Foreskin fibroblast (primary cell): ENCODE measurements at places on chromosomes 7 and 10.
A peak's percentile ranks its signal among the peaks of the same experiment; 100 is the strongest.

GRCh38 chr7:44539669-44540506 is 1.2 kb downstream of the NPC1L1 start:
- no peak for DNase-seq

DNA sequence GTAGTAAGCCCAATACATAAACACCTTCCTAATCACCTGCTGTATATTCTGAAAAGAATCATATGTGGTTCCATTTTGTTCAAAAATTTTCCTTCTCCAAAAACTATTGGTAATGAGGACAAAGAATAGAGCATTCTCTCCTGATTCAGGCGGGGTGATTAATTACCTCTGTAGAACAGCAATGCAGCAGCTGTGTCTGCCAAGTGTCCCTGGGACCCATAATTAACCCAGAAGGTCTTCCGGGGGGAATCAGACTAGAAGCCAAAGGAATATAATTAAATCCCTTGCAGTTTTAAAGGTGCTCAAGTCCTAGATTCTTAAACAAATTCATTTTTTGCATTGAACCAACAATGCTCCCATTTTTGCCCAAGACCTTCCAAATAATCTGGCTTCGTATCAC is 60.3 kb upstream of the ABLIM1 start:
- DNase-seq, result no peak

- peak; percentile 77 for DNase-seq
These were observed 153.7 kb downstream of the FANK1 start for GRCh38 chr10:126049759-126050700.

- DNase-seq, result peak; percentile 16
These were observed 4.6 kb downstream of the STEAP2 start for GRCh38 chr7:90216080-90216674.

DNA sequence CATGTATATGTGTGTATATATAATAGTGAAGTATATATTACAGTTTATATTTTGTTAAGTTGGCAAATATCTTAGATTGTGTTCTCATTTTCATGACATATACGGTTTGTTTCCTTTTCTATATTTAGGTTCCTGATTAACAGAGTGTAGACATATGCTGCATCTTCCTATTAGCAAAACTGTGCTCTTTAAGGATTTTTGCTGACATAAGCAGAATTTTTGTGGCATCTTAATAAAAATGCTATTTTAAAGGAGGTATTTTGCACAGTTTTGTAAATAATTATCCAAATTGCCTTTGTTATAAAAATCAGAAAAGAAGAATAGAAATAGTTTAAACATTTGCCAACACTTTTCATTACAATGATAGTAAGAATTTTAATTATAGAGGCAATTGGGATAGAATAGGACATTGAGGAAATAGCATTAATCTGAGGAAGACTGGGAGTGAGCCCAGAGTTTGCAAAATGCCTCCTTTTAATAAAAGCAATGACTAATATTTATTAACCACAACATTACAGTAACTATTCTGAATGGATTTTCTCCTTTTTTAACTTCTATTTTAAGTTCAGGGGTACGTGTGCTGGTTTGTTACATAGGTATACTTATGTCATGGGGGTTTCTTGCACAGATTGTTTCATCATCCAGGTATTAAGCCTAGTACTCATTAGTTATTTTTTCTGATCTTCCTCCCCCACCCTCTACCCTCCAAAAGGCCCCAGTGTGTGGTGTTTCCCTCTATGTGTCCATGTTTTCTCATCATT is 38.2 kb downstream of the KCND2 start:
- DNase-seq, result no peak

DNA sequence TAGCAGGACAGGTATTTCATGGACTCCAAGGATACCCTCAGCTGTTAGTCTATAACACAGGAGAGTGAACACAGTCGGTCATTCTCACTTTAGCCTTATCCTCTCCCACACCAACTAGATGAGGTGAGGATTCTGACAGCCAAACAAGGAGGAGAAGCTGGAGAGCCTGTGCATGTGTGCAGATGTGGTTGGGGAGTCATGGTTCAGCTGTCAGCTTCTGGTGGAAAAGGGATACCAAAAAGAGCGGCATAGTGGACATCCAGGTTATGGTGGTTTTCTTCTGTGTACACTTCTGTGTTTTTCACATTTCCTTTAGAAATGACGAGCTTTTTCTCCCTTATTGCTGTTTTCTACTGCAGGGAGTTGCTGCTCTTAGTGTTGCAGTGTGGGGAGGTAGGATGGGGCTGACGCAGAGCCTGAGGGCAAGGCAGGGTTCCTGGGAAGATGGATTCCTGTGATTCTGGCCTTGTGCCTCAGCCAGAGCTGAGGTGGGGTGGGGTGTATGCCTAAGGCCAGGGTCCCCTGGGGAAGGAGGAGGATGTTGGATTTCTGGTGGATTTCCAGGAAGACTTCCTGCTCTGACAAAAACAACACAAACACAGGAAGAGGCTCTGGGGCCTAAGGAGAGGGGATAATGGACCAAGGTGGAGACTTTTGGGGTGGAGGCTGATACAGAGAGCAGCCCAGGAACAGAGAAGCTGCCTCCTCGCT is 26.6 kb downstream of the PLAU start:
- DNase-seq, result no peak

- DNase-seq, result no peak
These were observed 13.2 kb downstream of the ERVW-1 start for GRCh38 chr7:92464515-92464914.

DNA sequence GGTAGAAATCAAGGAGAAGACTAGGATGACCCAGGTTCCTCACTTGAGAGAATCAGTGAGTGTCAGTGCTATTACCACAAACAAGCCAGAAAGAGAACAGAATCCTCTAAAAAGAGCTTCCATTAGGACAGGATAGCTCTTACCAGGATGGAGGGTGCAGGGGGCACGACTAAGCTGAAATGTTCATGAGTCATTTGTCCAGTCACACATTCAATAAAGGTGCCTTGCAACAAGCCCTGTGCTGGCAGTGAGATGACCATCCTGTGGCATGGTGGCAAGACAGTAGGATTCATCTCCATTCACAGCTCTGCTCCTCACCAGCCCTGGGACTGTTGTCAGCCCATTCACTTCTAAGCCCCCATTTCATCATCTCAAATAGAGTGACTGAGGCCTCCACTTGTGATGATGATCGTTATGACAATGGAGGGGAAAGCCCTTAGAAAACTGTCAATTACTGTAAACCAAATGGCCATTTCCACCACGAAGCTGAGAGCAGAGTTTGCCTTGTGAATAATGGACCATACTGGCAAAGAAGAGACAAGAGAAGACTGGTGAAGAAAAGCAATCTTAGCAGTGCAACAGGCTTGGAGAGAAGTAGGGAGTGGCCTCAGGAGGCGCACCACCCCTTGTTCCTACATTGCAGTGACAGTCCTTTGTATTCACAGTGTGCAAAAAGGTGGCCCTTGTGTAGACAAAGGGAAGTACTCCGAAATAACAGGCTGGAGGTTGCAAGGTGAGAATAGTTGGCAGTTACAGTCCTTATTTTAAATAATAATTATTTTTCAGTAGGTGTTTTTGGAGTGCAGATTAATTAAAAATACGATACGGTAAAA is 9.0 kb upstream of the WIPF3 start:
- DNase-seq, result no peak

GRCh38 chr10:68074775-68075549 is at the start of gene HERC4:
Gene HERC4 (minus strand): TSS chr10:68075283. CDS start chr10:68073108, 2,175 bp downstream.
- peak; percentile 93 for DNase-seq

- DNase-seq, result no peak
These were observed 81.1 kb upstream of the MBL2 start for GRCh38 chr10:52853704-52854103.

GRCh38 chr7:91717681-91718470 is 162.6 kb downstream of the MTERF1 start:
- peak; percentile 21 for DNase-seq

DNA sequence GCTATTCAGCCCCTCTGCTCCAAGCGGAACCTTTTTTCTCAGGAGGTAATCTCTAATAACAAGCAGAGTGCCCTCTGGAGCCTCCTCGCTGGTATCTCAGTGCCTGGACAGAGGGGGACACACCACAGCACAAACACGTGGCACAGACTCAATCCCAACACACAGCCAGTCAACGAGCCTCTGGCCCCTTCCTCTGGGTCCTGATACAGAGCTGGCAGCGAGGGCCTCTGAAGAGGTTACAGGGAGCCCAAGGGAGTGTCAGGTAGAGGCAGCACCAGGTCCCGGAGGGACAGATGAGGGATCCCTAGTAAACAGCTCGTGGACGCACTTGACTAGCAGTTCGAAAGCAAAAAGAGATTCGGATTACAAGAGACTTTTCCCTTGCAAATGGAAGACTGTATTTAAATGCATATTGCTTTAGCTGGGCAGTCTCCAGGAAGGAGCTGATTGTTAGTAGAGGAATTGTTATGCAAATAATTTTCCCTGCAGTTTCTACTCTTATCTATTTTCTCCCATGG is 14.1 kb downstream of the CXCL12 start:
- DNase-seq, result no peak

GRCh38 chr10:127698886-127699285 is 38.1 kb upstream of the FOXI2 start:
- DNase-seq, result no peak

GRCh38 chr7:25911738-25912607 is 240.0 kb upstream of the NFE2L3 start:
- no peak for DNase-seq

DNA sequence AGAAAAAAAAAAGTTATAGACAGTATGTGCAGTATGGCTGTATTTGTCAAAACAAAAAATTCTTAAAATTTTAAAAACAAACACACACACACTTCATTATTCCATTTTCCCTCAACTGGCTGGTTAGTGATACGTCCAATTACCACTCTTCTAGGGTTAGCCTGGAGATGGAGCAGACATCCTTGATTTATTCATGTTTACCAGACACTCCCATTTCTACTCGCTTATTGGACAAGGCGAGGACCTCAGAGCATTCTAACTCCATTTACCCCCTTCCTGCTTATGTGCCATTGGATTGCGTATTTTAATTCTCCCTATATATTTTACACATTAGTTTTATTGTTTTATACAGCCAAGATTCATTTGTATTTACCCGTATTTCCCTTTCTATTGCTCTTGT is 8.5 kb upstream of the CDH23 start:
- no peak for DNase-seq

GRCh38 chr10:88270871-88271713 is 312.0 kb downstream of the RNLS start:
- DNase-seq, result peak; percentile 79

DNA sequence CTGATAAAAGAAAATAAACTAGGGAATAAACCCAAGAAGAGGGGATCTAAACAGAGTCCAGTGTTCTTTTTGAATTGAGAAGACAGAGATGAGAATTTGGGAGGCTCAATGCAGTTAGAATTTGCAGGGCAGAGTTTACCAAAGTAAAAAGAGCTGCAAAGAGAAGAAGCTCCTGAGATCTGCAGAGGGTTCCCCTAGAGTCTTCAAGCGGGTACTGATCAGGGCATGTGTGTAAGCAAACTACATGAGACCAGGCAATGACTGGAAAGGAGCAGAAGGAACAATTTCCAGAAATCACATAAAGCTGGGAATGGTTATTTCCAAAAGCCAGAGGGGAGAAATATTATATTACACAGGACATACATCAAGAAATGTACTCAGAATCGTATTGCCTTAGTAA is 58.1 kb upstream of the TES start:
- DNase-seq, result no peak

GRCh38 chr7:88337572-88337971 is 30.9 kb upstream of the STEAP4 start:
- DNase-seq, result peak; percentile 41

DNA sequence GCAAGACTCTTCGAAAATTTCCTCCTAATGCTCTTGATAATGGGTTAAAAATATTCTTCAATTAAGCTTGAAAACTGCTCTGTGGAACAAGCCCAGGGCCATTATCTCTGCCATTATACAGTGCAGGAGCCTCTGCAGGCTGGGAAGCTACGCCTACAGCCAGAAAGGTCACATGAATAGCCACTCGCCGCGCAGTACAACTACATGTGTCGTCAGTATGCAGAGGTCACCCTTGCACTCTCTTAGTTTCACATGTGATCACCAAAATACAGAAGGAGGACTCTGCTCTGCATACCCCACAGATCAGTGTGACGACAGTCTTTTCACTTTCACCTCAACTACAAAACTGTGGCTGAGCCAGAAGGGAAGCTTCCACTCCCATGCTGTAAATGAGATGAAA is 141.8 kb upstream of the C1QL3 start:
- DNase-seq, result no peak

DNA sequence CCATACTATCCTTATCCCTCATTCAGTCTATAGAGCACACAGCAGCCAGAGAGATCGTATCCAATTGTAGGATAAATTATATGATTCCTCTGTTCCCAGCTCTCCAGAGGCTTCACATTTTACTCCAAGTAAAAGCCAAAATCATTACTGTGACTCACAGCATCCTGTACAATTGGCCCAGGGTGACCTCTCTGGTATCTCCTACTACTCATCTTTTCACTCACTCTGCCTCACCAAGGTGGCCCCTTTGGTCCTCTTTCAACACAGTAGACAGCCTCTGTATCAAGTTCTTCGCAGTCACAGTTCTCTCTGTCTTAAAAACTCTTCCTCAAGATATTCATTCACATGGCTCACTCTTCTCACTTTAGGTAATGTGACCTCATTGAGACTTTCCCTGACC is 72.6 kb upstream of the LSM8 start:
- DNase-seq, result no peak

GRCh38 chr10:25627606-25628005 is 306.4 kb upstream of the MYO3A start:
- no peak for DNase-seq

DNA sequence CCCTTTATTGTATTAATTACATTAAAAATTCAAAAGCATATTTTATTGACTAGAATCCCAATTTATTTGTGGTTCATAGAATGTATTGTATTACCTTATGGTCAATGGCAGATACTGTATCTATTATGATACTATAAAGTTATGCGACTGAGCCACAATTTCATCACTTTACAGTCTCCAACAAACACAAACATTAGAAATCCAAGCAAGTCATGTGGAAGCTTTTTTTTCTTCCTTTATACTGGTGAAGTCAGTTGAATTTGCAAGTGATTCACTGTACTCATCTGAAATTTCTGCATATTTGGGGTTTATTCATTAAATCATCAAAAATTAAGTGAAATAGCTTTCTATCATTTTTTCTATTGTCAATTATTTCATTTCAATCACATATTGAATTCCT is 54.3 kb downstream of the BMPER start:
- DNase-seq, result no peak

DNA sequence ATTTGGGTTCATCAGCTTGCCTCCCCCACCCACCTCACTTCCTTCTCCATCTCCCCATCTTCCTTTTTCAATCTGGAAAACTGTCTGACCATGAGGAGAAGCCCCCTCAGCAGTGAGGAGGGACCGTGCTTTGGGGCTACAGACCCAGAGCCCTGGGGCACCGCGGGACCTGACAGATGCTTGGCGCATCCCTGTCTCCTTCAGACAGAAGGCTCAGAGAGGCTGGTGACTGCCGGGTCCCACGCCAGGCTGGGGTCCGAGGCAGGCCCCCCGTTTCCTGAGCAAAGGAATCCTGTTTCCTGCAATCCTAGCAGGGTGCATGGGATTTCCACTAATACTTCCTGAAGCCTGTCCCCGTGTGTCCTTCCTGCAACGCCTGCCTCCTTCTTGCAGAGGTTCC is 147.0 kb downstream of the FANK1 start:
- no peak for DNase-seq
